NB4 (cell line): ENCODE measurements at places on chromosomes 3 and 15.

DNA sequence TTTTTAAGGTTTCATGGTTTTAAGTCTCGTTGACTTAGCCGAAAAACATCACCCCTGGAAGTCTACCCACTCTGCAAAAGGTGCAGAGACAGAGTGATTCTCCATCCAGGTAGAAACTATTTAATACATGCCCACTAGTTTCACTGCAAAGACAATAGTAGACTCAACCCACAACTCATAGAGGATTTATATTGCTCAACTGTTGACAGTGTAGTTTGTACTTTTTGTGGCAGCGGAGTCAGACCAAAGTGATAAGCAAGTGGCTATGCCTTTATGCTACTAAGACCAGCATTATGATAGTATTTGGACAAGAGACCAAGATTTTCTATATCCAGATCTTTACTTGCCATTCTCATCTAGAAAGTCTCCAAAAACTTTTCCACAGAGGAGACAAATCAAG, 98.8 kb upstream of the ZBTB20 start:
- DNase-seq = no peak

DNA sequence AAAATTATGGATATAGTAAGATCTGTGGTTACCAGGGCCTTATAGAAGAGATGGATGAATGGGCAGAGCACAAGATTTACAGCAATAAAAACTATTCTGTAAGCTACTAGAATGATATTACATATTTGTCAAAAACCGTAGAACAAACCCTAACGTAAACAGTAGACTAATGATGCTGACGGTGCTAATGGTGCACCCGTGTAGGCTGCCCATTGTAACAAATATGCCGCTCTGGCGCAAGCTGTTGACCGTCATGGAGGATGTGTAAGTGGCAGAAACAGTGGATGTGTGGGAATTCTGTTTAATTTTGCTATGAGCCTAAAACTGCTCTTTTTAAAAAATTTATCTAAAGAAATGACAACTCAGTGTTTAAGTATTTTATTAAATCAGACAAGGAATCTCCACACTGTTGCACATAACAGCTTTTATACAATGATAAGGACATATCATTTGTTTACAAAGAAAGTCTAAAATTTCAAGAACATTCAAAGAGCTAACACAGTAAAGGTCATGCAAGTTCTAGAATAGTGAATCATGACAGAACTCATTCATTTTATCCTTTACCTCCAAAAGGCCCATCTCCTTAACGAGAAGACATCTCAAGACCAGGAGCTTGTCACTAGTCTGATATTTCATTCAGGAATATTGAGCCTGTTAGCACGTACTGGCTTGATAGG, 32.8 kb downstream of the TFRC start:
- DNase-seq = no peak

- no peak for DNase-seq
Measured at GRCh38 chr3:102089904-102090720, 240.8 kb downstream of the NFKBIZ start.

GRCh38 chr3:126438186-126438585, 37.5 kb downstream of the ZXDC start:
- no peak for DNase-seq

GRCh38 chr15:69298697-69299441, at the start of gene PAQR5:
Gene PAQR5 (plus strand): TSS chr15:69298912. CDS start chr15:69360081, 61,169 bp downstream.
- no peak for DNase-seq

- DNase-seq = no peak
Measured at GRCh38 chr3:12991861-12992281, 81.4 kb downstream of the IQSEC1 start.

- DNase-seq = no peak
Measured at GRCh38 chr3:28698706-28699105, 350.1 kb upstream of the AZI2 start.

- DNase-seq = no peak
Measured at GRCh38 chr15:70250208-70251201, 152.8 kb upstream of the TLE3 start.

GRCh38 chr3:192819001-192819569, 91.7 kb upstream of the FGF12 start:
- no peak for DNase-seq

- DNase-seq = no peak
Measured at GRCh38 chr15:81954158-81954783, 91.5 kb downstream of the MEX3B start.

GRCh38 chr15:23035964-23036566, 3.3 kb downstream of the TUBGCP5 start:
- DNase-seq = peak; percentile 81

DNA sequence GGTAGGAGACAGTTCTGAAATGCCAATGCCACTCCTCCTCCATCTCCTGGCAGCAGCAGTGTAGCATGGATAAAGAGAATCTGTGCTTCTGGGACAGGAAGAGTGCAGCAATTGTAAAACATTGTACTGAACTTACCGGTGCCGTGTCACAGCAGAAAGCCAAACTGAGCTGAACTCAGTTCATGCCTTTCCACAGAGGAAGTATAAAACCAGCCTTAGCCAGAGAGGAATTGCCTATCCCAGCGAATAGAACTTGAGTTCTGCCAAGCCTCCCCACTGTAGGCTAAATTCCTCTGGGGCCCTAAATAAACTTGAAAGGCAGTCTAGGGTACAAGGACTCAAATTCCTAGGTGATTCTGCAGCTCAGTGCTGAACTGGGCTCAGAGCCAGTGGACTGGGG, 148.8 kb downstream of the SLC9A9 start:
- no peak for DNase-seq

- no peak for DNase-seq
Measured at GRCh38 chr15:28985316-28985645, 99.5 kb downstream of the APBA2 start.

GRCh38 chr3:30720586-30721313, 114.3 kb downstream of the TGFBR2 start:
- DNase-seq = no peak

- peak; percentile 79 for DNase-seq
Measured at GRCh38 chr3:177335728-177336127, 138.4 kb upstream of the TBL1XR1 start.

- no peak for DNase-seq
Measured at GRCh38 chr15:83998486-83998885, 237.1 kb upstream of the GOLGA6L4 start.

DNA sequence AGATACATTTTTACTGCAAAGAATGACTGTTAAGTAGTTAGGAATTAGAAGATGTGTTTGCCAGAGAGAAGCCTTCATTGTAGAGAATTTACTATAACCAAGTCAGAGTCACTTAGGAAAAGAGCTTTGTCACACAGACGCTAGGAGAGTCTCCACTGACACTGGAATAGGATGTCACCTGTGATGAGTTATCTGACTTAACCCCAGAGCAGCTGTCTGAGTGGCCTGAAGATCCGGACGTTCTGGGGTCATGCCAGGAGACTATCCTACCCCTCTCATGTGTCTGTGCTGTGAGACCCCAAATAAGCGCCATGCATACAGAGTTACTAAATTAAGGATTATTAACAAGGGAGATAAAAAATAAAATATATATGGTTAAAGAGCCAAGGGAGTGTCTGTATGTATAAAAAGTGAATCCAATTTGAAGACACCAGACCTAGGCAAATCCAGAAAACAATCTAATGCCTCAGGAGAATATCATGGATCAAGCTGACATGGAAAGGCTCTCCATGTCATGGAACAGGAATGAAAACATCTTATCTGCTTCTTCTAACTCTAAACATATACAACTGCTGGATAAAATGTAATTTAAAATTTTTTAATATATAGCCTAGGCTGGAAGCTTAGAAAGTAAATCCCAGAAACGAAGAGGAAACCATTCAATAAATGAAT, 43.5 kb downstream of the ITGB5 start:
- no peak for DNase-seq

DNA sequence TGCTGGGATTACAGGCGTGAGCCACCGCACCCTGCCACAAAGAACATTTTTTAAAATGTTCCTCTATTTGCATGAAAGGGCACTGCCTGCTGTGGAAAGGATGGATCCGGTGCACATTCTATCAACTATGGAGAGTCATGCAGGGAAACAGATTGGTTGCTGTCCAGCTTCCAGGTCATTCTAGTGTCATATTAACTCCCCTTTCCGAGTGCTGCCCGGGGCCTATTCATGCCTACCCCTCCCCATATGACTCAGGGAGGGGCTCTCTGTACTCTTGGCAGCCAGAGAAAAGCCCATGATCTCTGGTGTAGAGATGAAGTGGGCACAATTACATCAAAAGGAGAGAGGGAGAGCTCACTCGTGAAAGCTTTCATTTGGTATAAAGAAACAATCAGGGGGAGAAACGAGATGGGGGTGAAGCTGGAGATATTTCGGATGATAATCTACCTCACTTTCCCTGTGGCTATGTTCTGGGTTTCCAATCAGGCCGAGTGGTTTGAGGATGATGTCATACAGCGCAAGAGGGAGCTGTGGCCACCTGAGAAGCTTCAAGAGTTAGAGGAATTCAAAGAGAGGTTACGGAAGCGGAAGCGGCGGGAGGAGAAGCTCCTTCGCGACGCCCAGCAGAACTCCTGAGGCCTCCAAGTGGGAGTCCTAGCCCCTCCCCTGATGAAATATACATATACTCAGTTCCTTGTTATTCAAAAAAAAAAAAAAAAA, 16.1 kb upstream of the AHSG start:
- DNase-seq = no peak

DNA sequence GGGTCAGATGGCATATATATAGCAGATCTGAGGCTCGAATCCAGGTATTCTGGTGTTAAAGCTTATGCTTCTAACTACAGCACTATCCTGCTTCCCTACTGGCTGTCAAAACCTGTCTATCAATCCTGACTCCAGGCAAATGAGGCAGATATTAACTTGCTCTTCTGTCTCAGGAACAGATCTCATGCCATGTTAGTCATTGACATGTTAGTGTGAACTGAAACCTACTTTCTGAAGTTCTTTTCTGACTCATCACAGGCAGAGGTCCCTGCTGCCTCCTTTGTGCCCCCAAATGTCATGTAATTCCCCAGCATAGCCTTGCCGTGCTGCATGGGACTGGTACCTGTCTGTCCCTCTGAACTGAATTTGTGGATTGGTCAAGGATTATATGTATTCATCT, 125.0 kb upstream of the SMAD3 start:
- no peak for DNase-seq

DNA sequence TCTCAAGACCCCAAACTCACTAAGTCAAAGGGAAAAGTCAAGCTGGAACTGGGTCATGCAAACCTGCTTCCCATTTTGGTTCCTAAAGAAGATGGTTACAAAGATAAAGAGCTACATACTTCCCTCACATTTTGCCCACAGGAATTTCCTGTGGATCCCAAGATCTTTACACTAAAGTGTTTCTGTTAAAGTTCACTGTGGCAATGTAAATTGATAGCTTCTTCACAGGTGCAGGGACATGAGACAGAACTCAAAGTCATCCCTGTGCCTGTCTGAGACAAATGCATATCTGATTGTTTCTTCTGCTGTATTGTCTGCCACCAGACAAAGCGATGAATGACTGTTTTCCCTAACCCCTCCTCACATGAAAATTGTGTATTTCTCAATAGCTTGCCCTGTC, 567.8 kb downstream of the ZIC1 start:
- DNase-seq = no peak

- no peak for DNase-seq
Measured at GRCh38 chr15:92503889-92504288, 110.2 kb downstream of the ST8SIA2 start.

DNA sequence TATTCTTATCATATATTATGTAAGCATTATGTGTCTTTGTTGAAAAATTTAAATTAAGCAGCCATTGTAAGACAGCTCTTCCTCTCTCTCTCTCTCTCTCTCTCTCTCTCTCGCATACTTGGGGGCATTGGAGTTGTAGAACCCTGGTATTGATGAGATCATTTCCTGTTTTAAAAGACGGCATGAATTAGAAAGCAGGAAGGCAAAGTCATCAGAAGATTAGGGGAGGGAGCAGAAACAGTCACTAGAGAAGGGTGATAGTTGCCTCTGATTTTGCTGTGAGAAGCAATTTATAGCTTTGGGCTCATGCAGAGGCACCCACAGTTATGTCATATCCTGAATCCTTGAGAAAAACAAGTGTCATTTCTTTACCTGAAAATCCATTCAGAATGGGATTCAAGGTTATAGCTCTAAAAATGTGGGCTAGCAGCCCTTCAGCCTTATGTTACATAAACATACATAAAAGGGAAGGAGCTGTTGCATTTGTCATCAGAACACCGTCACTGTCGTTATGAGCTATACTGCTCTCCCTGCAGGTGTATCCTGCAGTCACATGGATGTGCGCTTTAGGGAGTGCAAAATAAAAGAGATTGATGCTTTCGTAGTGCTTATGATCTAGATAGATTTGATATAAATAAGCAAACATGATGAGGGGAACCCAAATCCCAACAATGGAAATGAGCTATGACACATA, 213.8 kb downstream of the NR1D2 start:
- no peak for DNase-seq

GRCh38 chr3:154161806-154162205, 40.6 kb downstream of the ARHGEF26 start:
- no peak for DNase-seq

DNA sequence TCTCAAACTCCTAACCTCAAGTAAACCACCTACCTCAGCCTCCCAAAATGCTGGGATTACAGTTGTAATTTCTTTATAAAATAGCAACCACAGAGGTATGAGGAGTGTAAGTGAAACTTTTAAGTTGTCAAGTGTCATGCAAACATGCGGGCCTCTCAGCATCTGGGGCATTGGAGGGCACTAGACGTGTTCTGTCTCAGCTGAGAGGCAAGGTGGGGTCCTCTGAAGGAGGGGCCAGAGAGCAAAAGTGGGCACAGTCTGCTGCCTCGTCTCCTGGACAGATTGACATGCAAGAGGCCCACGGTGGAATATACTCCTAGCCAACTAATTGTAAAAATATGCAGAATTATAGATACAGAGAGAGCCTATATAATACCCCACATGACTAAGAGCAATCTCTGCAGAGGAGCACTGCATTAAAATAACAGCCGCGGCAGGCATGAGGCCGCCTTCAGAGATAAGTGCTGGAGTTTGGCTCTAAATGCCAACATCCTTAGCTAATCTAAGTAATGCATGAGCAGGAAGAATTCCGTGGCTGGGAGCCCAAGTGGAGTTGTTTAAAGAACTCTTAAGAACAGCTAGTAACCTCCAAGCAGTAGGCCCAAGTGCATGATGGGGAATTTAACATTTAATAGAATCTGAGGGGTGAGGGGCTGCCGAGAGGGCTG, 87.8 kb upstream of the RNU6-1 start:
- no peak for DNase-seq

GRCh38 chr3:52120556-52121463, 33.4 kb downstream of the POC1A start:
- peak; percentile 92 for DNase-seq

DNA sequence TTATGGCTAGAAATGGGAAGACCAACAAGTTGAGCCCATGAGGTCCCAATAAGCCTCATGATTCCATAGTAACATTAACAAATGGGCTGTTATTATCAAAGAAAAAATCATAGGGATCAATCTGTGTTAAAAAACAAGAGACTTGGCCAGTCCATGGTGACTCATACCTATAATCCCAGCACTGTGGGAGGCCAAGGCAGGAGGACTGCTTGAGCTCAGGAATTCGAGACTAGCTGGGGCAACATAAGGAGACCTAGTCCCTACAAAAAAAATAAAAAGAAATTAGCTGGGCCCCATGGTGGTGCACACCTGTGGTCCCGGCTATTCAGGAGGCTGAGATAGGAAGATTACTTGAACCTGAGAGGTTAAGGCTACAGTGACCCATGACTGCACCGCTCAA, 124.8 kb downstream of the DMXL2 start:
- DNase-seq = no peak
